ENCODE measurements at places on chromosomes 1 and 21. TPM values are rescaled to one million over a fixed set of nuclear protein-coding genes. Genes with fewer than 3 reads are reported as not detected.

Gene SOX13
- total RNA-seq = 34.7 TPM

Gene CFHR4
- total RNA-seq = not detected

Gene FAM229A
- 8.8 TPM for total RNA-seq

GRCh38 chr1:19341201-19342061, 29.3 kb downstream of the SLC66A1 start:
- DNase-seq = no peak
- peak overlapping the region; percentile 58 for H3K27ac ChIP-seq
- no peaks in the 10 kb centered on the region for H3K27me3 ChIP-seq

GRCh38 chr1:12475101-12475500, 142.9 kb downstream of the DHRS3 start:
- peak overlapping the region; percentile 75 for H3K27ac ChIP-seq
- DNase-seq = no peak
- peaks cover 16% of the 10 kb centered on the region for H3K4me1 ChIP-seq
- H3K4me3 ChIP-seq = no peak overlapping the region
- H3K36me3 ChIP-seq = no peaks in the 10 kb centered on the region
- no peaks in the 10 kb centered on the region for H3K27me3 ChIP-seq

GRCh38 chr21:36166705-36167104, 10.1 kb downstream of the DOP1B start:
- H3K4me1 ChIP-seq = no peaks in the 10 kb centered on the region
- H3K4me3 ChIP-seq = no peak overlapping the region
- H3K27me3 ChIP-seq = no peaks in the 10 kb centered on the region
- no peak for DNase-seq
- no peaks in the 10 kb centered on the region for H3K36me3 ChIP-seq
- H3K27ac ChIP-seq = no peak overlapping the region

GRCh38 chr1:231442735-231443134, 20.6 kb upstream of the EGLN1 start:
- no peak overlapping the region for H3K27ac ChIP-seq
- no peak overlapping the region for H3K4me3 ChIP-seq
- H3K4me1 ChIP-seq = no peaks in the 10 kb centered on the region
- H3K36me3 ChIP-seq = no peaks in the 10 kb centered on the region
- no peak for DNase-seq

Measured in breast epithelium (tissue), 4 donors.